ENCODE measurements at places on chromosomes 12 and 14. TPM values are rescaled to one million over a fixed set of nuclear protein-coding genes. Genes with fewer than 3 reads are reported as not detected.

The FZD10 gene
- total RNA-seq: under 0.01 TPM

The NYNRIN gene
- 6.5 TPM for total RNA-seq

The SERPINA4 gene
- not detected for total RNA-seq

The DLGAP5 gene
- total RNA-seq: 24.3 TPM

The GSC gene
- total RNA-seq: not detected

The ANG gene
- total RNA-seq: 7.8 TPM

The LPAR5 gene
- total RNA-seq: not detected

The AMDHD1 gene
- 0.06 TPM for total RNA-seq

The SLC5A8 gene
- not detected for total RNA-seq

The RNF212B gene
- not detected for total RNA-seq

The TAS2R19 gene
- 6.0 TPM for total RNA-seq

The CLMN gene
- 0.12 TPM for total RNA-seq

The AQP2 gene
- total RNA-seq: not detected

The OR4E2 gene
- not detected for total RNA-seq

The MORN3 gene
- total RNA-seq: 1.5 TPM
